ENCODE measurements at places on chromosomes 6 and 20.

DNA sequence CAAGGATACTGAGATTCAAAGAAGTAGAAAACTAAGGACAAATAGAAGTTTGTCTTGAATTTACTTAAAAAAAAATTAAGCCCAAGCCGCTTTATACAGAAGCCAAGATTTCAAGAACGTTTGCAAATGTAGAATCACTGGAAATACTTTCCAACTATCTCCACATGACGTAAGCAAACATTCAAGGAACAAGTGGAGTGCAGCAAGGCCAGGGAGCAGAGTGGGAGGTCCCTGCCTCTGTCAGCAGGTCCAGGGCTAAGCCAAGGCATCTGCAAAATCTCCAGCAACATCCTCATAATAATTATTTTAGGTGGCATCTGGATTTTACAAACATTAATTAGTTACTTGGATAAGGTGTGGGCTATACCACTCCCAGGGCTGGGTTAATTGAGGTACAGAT lies 60.1 kb upstream of the AKIRIN2 start:
- no peak for DNase-seq

DNA sequence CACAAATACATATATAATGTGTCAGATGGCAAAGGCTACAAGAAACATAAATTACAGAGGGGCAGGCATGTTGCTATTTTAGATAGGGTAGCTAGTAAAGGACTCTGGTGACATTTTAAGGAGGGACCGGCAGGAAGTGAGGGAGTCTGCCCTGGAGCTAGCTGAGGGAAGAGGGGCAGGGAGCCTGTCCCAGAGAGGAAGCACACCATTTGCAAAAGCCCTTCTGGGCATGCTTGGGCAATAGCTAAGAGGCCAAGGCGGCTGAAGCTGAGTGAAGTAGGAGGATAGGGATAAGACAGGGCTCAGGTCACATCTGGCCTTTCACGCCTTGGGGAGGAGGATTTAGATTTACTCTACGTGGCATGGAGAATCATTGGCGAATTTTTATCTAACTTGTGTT lies 96.2 kb downstream of the RTN4IP1 start:
- no peak for DNase-seq

- no peak for DNase-seq
Observed at GRCh38 chr6:157520596-157521361, 139.8 kb downstream of the ZDHHC14 start.

DNA sequence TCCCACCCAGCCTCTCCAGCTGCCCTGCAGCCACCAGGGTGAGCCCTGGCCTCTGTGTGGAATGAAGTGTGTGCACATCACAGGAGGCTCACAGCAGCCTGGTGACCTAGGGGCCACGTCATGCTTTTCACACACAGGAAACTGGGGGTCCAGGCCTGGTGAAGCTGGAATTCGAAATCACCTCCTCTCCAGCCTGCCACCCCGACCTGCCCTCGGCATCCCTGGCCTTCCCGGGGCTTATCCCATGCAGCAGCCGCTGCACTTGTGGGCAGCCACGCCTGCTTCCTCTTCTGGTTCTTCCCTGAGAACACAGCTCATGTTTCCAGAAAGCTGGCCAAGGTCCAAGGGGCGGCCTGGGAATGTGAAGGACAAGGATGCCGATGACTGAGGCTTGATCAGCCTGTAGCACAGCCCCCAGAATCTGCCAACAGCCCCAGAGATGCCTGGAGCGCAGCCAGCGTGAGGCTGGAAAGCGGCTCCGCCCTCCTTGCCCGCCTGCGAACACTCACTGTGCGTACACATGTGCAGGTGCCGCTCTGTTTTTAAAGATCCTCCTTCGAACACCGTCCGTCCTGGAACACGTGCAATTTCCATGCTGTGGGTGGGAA lies 4.2 kb upstream of the NTSR1 start:
- peak; percentile 94 for DNase-seq

GRCh38 chr20:61119794-61120410 lies 132.2 kb upstream of the CDH4 start:
- DNase-seq, result no peak

DNA sequence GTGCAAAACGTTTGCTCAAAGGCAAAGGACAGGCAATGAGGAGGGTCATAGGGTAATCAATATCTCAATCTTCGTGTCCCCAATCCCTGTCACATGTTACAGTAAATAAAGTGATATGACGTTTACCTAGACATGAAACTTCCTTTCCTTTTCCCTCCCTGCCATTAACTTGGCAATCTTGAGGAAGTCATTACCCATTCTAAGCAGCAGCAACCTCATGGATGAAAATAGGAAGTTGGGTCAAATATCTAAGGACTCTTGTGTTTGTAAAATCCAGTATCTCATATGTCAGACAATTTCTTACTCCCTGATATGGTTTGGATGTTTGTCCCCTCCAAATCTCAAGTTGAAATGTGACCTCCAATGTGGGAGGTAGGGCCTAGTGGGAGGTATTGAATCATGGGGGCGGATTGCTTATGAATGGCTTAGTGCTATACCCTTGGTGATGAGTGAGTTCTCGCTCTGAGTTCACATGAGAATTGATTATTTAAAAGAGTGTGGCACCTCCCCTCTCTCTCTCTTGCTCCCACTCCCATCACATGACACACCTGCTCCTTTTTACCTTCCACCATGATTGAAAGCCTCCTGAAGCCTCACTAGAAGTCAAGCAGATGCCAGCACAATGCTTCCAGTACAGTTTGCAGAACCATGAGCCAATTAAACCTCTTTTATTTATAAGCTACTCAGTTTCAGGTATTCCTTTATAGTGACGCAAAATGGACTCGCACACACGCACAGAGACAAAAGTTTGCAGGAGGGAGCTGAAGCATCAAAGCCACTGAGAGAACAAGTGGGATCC lies 545.9 kb upstream of the JARID2 start:
- no peak for DNase-seq

DNA sequence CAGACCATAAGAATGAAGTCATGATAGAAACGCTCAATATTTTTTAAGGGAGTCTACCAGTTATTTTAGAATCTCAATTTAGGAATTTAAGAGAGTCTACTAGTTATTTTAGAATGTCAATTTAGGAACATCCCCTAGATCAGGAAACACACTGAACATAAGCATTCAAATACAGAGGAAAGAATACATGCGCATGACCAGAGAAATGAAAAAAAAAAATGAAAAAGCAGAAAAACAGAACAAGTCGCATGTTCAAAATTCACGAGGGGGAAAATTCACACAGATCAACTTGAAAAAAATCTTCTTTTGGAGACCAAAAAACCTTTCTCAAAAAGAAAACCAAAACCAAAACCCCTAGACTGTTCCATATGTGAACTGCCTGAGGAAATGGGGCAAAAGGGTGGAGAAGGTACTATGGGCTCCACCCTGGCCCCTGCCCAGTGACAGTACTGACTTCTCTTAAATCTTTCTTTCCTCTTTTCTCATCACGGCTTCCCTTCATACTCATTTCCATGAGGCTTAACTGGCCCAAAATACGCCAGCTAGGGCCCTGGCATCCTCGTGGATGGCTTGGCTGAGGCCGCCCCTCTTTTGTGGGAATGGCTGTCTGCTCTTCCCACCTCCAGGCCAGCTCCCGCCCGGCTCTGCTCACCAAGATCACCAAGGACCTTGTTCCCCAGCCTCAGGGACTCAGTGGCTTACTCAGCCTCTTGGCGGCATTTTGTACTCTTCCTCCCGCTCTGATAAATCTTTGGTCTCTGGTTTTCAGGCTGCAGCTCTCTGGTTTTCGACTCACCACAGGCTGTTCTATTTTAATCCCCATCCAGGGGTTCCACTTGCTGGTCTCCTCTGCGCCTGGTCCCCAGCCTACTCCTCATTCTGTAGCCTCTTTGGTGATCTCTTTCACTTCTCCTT lies 11.2 kb downstream of the ZBTB2 start:
- no peak for DNase-seq

- DNase-seq, result no peak
Observed at GRCh38 chr20:42100137-42100704, 482.0 kb upstream of the CHD6 start.

- no peak for DNase-seq
Observed at GRCh38 chr6:4929097-4929718, 74.6 kb downstream of the RPP40 start.

DNA sequence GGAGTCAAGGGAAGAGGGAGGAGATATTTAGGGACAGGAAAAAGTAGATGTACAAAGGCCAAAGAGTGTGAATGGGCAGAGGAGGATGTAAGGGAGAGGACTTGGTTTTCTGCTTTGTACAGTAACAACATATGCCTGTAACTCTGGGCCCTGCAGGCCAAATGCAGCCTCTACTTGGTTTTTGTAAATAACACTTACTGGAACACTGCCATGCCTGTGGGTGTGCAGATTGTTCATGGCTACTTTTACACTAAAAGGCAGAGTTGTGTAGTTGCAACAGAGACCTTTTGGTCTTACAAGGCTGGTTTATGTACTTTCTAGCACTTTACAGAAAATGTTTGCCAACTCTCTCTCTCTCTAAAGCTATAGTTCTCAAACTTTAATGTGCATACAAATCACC lies 157.1 kb downstream of the PHACTR1 start:
- no peak for DNase-seq

- DNase-seq, result no peak
Observed at GRCh38 chr6:140736231-140736630, 1361.8 kb upstream of the CITED2 start.

DNA sequence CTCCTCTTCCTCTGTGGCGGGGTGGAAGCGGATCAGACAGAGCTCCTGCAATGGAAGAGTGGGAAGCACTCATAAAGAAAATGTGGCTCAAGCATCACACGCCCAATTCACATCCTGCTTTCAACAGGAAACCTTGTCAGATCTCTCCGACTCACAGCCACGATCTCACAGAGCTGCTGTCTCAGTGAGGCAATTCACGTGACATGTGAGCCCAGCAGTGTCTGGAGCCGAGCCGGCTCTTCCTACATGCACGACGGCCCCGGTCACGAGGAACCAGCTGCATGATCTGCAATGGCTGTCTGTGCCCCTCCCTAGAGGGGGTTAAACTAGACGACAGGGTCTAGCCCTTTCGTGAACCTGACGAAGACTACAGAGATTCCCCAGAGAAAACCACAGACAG lies 29.5 kb upstream of the TCFL5 start:
- no peak for DNase-seq

GRCh38 chr6:69980624-69981023 lies 114.3 kb downstream of the COL19A1 start:
- DNase-seq, result no peak
